ENCODE measurements at places on chromosomes 16 and 17.

DNA sequence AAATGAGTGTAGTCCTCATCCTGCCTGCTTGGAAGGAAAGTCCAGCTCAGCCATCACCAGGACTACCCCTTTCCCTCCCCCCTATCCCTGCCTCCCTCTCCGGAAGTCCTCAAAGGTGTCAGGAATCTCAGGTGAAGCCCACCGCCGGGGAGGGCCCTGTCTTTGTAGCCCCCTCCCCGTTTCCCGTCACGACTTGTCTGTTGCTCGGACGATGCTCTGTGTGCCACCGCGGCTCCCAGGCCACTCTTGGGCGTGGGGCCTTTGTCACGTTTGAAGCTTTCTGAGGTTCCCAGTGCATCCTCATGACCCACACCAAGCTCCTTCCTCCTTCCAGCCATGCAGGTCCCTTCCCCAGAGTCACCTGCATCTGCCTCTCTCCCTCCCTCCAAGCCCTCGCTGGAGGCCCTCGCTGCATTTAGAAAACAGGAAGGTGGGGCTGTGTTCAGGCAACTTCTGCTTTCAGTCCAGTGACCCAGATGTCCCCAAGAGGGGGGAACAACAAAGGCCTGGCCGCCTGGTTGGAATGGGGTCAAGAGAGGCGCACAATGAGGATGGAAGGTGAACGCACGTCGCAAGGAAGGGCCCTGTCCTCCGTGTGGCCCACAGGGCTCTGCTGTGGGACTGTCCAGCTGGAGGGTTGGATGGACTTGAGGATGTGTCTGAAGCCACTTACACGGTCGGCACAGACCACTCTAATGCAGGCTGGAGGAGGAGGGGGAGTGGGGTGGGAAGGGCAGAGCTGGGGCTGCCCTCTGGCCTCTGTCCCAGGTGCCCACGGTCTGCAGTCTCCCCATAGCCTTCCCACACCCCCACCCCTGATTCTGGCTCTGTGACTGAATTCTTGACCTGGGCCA, 59.9 kb downstream of the OR1D5 start:
- DNase-seq = peak; percentile 36

- DNase-seq = no peak
These were observed 391.9 kb upstream of the TNRC6C start for GRCh38 chr17:77566566-77567138.

DNA sequence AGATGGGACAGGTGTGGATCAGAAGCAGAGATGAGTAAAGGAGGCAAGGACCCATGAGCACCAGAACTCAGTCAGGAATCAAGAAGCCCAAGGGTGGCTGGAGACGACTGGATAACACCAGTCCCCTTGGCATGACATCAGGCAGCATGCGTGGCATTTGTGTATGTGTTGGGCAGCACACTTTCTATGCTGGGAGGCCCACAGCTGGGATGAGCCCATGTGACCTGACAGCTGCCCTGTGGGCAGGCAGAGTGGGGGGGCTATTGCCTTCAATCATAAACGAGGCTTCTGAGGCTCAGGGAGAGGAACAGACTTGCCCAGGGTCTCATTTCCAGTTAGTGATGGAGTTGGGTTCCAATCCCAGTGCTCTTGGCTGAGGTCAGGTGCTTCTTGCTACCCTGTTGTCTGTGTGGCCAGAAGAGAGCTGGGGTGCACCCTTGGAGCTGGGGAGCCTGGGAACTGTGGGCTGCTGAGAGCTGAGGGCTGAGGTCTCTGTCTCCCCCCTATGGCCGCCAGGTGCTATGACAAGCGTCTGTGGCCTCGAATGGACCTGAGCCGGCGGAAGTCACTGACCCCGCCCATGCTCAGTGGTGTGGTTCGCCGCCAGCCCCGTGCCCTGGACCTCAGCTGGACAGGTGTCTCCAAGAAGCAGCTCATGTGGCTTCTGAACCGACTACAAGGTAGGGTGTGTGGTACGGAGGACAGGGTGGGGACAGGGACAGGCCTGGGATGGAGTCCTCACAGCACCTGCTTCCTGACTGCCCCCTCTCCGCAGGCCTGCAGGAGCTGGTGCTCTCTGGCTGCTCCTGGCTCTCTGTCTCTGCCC, 7.1 kb upstream of the ORAI3 start:
- DNase-seq = peak; percentile 58

DNA sequence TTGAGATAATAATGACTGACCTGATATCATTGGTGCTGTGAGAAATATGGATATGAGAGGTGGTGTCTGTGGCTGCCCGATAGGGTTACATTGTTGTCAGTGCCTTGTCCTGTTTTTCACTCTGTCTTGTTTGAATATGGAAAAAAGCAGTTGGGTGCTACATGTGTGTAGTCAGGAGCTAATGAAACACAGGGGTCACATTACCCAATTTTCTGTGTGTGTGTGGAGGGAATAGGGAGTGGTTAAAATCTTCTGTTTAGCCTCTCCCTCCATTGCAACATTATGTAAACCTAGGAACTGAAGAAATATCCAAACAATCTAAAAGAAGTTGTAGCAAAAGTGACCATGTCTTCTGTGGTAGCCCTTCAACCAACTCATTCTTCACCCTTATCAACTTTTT, 527.7 kb upstream of the SOX9 start:
- DNase-seq = no peak

DNA sequence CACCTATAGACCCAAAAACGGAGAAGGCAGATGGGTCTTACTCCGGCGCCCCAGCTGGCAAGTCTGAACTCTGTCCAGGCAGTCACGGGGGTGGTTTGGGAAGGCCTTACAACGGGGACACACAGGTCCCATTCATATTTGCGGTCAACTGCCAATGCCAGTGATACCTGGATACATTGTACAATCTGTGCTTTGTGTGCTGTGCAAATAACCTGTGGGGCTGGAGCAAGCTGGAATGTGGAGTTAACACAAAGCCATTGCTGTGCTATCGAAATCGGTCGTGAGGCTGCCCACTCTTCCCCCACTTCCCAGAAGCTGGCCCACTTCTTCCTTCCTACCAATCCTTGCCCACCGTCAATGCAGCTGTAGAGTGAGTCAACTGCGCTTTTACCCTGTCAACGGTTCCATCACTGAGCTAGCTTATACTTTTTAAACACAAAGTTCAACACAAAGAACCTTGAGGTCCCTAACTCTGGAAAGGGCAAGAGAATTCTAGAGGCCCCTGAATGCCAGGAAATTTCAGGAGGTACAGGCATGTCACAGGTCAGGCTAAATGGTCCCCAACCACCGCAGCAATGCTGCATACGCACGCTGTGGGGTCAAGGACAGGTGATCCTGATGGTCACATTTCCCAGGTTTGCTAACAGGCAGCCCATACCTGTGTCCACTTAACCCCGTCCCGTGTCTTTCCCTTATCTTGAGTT, 122.8 kb downstream of the ZFHX3 start:
- no peak for DNase-seq

DNA sequence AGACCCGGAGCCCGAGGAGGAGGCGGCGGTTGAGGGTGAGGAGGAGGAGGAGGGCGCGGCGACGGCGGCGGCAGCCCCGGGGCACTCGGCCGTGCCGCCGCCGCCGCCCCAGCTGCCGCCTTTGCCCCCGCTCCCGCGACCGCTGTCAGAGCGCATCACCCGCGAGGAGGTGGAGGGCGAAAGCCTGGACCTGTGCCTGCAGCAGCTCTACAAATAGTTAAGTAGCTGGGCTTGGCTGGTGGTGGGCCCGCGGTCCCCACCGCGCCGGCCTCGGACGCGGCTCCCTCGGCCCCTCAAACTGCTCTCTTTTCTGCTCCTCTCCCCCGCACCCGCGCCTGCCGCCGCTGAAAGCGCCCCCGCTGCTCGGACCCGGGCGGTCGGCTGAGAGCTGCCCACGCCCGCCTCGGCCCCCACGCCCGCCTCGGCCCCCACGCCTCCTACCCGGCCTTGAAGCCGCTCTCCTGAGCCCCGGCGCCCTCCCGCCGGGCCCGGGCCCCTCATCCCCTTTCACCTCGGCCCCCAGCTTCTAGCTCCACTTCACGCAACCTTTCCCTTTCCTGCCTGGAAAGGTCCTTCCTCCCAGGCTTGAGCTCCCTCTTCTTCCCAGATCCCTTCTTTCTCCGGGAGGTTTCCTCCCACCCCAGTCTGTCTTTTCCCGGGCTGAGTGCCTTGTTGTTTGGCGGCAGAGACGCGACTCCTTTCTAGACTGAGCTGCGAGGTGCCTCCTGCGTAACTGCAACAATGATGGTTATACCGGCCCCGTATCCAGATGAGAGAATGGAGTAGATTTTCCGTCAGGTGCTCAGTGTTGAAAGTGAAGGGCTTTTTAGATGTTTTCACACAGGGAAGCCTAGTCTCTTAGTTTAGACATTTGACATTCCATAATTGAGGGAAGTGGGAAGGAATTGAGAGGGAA, 850 bp downstream of the PPM1E start:
- DNase-seq = no peak

DNA sequence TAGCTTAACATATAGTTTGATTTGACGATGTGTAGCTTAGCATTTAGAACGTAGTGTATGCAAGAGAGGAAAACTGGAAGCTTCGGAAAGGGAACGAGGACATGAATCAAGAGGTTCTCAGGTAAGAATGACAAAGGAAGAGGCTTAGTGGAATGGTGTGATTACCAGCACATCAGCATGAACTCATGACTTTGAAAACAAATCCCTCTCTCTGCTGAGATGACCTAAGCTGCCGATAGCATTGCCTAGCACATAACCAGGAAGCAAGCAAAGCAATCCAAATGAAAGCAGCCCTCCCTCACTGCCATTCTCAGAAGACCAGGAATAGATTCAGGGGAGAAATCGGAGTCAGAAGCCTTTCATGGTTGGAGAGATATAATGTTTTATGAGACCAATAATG, 51.3 kb upstream of the CCL1 start:
- no peak for DNase-seq

- DNase-seq = no peak
These were observed 89.5 kb upstream of the METRNL start for GRCh38 chr17:82989881-82990280.

DNA sequence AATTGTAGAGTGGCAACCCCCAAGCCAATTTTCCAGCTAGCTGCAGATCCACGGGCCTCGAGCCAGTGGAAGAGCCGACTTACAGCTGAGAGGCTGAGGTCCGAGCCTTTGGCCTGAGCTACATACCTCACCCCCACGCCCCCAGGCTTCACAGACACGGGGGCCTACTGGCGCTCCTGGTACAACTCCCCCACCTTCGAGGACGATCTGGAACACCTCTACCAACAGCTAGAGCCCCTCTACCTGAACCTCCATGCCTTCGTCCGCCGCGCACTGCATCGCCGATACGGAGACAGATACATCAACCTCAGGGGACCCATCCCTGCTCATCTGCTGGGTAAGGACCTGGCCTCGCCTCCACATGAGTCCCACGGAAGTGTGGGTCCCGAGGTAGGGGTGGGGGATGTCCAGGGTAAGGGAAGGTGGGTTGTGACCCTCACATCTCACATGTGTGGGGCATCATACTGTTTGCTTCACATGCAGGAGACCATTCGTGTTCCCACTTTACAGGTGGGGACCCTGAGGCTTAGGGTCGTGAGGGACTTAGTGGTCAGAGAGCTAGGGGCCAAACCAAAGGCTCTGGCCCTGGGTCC, 3.4 kb downstream of the ACE start:
- no peak for DNase-seq

GRCh38 chr16:24839347-24839972, 6.3 kb upstream of the SLC5A11 start:
- no peak for DNase-seq

- DNase-seq = no peak
These were observed 15.4 kb downstream of the NECAB2 start for GRCh38 chr16:83983491-83983890.

- no peak for DNase-seq
These were observed 296.2 kb downstream of the SEC14L1 start for GRCh38 chr17:77437017-77437416.

DNA sequence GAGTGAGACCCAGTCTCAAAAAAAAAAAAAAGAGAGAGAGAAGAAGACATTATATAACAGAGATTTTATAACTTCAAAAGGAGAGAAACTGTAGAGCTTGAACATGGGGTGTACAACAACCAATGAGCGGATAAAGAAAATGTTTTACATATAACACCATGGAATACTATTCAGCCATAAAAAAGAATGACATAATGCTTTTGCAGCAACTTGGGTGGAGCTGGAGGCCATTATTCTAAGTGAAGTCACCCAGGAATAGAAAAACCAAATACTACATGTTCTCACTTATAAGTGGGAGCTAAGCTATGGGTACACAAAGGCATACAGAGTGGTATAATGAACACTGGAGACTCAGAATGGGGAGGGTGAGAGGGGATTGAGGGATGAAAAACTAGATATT, 61.1 kb downstream of the CHD9NB start:
- no peak for DNase-seq

All from amygdala (tissue), 56 donors.